Natural killer cell (primary cell): ENCODE measurements at places on chromosomes 2 and 18.

DNA sequence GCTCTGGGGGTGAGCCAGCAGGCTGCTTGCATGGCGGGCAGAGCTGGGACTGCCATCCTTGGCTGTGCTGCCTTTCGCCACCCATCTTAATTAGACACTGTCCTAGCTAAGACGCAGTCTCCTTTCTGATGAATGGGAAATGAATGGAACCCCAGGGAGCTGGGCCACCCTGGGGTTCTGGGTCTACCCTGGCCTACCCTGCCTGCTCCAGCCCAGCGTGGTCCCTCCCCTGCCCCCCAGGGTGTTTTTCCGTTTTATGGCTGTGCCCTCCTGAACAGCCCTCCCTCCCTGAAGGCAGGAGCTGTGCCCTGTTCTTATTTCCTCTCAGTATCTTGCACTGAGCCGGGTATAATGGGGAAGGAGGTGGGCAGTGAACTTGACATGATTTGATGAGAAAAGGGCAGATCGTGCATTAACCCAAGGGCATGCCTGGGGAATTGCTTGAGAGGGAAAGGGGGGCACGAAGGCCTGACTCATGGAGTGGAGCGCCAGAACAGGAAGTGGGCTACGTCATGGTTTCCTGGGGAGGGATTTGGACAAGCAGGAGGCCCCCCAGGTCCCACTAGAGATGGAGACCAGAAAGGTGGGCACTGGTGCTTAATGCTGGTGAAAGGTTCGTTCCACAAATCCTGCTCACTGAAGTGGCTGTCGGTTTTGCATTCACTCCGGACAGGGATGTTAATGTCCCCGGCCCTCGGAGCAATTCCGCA lies 165.0 kb downstream of the KLHL29 start:
- H3K4me3 ChIP-seq, result no peak overlapping the region
- no peaks in the 10 kb centered on the region for H3K36me3 ChIP-seq
- DNase-seq, result no peak
- H3K27ac ChIP-seq, result no peak overlapping the region
- no peaks in the 10 kb centered on the region for H3K27me3 ChIP-seq

DNA sequence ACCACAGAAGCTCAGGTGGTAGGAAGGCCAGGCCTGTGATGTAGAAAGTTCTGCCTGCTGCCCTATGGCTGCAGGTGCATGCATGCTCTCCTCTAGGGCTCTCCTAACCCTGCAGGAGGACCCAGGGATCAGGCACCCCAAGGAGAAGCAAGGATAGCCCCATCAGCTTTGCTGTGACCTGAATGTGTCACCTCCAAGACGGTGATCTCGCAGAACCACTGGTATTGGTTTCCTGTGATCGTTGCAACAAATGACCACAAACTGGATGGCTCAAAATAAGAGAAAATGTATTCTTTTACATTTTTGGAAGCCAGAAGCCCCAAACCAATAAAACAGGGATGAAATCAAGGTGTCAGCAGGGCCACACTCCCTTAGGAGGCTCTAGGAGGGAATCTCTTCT lies 327.3 kb downstream of the BCL11A start:
- H3K4me1 ChIP-seq, result peaks cover 3% of the 10 kb centered on the region
- H3K27me3 ChIP-seq, result no peaks in the 10 kb centered on the region
- H3K27ac ChIP-seq, result no peak overlapping the region
- H3K4me3 ChIP-seq, result no peak overlapping the region
- DNase-seq, result no peak
- no peaks in the 10 kb centered on the region for H3K36me3 ChIP-seq

- no peaks in the 10 kb centered on the region for H3K27me3 ChIP-seq
- no peaks in the 10 kb centered on the region for H3K36me3 ChIP-seq
- DNase-seq, result no peak
- no peak overlapping the region for H3K4me3 ChIP-seq
Measured at GRCh38 chr2:206989311-206989710, 50.0 kb downstream of the CPO start.

GRCh38 chr2:225037415-225038230 lies 4.6 kb downstream of the DOCK10 start:
- peak overlapping the region; percentile 45 for H3K27ac ChIP-seq
- no peak overlapping the region for H3K4me3 ChIP-seq
- peaks cover 10% of the 10 kb centered on the region for H3K4me1 ChIP-seq
- no peak for DNase-seq

- no peaks in the 10 kb centered on the region for H3K4me1 ChIP-seq
- H3K27ac ChIP-seq, result no peak overlapping the region
- no peaks in the 10 kb centered on the region for H3K27me3 ChIP-seq
- no peak for DNase-seq
Measured at GRCh38 chr2:102172745-102173144, 14.1 kb upstream of the IL1RL2 start.
